ENCODE measurements at places on chromosomes 12 and 14.
A peak's percentile ranks its signal among the peaks of the same experiment; 100 is the strongest.

- DNase-seq: no peak
Measured at GRCh38 chr14:92004062-92004461, 35.8 kb downstream of the TRIP11 start.

GRCh38 chr12:82507686-82508085, 149.4 kb downstream of the METTL25 start:
- DNase-seq: no peak

DNA sequence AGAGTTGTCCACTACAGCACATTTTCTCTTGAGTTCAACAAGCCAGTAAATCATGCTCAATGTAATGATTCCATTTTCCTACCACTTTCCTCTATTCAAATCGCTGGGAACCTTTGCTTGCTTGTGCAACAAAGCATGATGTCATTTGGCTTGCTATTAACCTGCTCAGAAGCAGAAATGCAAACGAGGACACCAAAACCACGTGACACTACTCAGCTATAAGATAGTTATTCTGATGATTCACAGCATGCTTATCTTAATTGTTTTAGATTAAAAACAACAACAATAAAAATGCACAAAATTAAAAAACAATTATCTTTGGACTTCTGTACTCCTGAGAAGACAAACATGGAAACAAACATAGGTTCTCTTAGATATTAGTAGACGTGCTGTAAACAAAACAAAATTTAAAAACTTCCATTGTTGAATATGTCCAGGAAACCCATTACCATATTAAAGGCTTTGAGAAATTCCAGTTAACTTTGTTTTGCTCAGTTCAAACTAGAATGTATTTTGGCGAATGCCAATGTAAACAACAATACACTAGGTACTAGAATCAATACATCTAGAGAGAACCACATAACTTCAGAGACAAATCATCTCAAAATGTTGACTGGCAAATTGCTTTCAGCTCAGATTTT, 77.5 kb upstream of the KRAS start:
- no peak for DNase-seq

DNA sequence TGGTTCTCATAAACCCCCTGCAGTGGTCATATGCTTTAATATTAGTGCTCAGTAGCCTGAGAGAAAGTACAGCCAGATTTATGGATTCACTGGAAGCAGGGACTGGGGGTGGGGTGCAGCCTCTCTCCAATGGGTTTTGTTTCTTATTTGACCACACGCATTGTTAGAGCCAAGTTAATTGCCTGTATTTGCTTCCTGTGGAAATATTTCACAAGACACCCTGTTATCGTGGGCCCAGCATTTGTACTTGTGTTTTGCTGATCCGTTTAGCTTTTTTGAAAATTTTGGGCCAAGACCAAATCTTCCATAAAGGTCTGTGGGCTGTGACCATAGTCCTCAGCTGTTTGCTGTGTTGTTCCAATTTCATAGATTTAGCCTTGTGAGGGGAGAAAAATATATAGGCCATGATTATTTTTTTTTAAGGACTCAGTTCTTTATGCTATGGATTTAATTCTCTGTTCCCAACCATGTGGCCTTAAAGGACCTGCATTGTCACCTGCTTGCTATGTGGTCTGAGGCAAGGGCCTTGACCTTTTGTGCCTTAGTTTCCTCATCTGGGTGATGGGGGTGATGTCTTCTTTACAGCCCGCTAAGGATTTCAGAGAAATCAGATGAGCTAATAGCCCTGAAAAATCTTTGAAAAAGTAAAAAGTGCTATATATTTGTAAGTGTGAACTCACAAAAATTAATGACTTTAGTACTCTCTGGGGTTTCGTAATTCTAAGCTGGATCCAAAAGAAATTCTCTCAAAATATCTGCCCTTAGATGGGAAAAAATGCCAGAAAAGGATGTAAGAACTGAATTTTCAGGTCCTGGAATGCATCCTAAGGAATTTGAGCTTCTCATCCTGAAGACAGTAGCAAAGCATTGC, 370.2 kb downstream of the DPF3 start:
- no peak for DNase-seq

GRCh38 chr14:100108042-100108825, 43.0 kb downstream of the EVL start:
- DNase-seq: peak; percentile 30

DNA sequence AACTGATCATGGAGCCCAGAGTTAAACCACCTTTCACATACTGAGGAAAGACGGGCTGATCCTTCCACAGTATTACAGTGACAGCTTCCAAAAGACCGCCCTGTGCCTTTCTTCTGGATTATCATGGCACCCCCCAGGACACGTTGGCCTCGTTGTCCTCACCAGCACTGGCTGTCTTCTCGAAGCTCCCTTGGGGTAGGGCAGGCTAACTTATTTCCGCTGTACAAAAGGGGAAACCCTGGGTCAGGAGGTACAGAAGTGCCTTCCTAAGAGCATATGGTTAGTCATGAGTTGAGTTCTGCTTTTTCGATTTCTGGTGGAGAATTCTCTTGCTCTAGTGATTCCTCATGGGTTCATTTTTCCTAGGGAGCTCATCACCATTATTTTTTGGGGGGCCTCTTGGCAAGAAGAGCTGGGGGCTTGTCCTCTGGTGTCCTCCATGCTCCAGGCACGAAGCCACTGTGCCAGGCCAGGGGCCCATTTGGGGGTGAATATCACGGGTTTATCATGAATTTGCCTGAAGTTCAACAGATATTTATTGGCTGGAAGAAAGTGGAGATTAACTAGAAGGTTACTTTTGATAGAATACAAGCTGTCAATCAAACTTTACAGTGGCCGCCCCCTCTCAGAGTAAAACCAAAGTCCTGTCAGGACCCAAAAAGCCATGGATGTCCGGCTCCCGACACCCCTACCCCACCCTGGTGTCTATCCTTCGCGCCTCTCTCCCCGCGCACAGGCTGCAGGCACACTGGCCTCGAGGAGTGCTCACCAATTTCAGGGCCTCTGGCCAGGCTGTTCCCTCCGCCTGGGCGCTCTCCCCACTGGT, 8.8 kb upstream of the TRAF3 start:
- no peak for DNase-seq
